ENCODE measurements at places on chromosomes 11 and 22.

DNA sequence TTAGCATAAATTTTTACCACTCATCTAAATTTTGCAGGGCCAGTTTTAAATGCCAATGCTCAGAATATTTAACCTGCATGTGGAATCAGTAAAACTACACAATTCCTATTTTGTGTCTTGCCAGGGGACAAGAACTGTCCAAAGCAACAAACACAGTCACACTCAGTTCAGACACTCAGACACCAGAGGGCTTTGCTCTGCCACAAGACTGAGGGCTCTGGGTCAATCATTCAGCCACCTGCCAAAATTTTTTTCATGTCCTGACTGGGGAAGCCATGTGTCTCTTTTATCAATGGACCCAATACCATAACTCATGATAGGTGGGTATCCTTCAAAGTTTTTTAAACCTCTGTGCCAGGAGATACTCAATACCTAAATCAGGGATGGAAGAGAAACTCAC, 304.0 kb upstream of the ANO3 start:
- DNase-seq: no peak

DNA sequence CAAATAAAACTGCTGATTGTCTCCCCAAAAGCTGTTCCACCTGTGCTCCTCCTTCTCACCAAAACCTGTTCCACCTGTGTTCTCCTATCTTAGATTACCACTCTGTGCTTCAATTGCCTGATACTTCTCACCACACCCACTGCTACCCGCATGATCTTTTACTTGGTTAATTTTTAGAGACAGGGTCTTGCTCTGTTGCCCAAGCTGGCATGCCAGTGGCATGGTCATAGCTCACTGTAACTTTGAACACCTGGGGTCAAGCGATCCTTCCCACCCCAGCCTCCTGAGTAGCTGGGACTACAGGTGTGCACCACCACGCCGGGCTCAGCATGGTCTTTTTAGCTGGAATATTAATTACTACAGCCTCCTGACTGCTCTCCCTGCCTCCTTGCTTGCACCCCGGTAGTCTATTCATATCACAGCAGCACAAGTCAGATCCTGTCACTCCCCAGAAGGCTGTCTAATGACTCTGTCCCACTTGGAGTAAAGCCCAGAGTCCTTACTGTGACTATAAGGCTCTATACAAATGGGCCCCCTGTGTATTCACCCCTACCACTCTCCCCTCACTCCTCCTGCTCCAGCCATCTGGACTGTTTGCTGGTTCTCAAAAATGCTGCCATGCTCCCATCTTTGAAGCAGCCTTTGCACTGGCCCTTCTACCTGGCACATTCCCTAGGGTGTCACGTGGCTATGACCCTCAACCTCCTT, 3.5 kb downstream of the C11orf91 start:
- no peak for DNase-seq

DNA sequence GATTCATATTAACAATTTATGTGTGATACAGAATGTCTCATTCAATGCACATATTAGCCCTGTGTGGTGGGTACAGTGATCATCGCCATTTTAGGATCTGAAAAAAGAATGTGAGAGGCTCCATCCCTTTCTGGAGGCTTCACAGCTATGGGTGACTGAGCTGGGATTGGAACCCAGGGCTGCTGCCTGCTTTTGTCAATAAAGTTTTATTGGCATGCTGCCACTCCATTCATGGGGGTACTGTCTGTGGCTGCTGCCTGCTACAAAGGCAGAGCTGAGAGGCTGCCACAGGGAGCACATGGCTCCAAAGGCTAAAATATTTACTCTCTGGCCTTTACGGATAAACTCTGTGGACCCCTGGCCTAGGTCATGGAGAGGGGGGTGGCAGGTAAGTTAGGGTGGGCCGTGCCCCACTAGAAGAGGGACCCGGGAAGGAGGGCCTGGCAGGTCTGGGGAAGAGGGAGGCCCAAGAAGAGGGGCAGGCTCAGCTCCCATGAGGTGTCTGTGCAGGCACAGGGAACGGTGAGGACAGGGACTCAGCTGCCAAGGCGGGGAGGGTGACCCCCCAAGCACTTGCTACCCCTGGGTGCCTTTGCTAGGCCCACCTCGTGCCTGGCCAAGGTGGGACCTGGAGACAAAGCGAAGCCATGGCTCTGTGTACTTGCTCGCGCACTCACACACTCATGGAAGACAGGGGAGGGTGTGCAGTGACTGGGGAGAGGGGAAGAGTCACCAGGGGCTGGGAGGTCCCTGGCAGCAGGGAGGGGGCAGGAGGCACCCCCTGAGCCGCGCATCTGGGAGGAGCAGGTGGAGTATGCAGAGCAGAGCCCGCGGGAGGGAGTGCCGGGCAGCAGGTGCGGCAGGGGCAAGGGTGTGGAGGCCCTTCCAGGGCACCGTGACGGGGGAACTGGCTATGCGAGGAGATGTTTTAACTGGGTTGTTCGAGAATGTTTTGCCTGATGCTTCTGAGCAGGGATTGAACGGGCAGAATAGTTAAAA, 335.3 kb downstream of the CTTN start:
- no peak for DNase-seq

- DNase-seq: peak; percentile 4
Observed at GRCh38 chr11:132685174-132685611, 847.1 kb downstream of the OPCML start.

GRCh38 chr11:40241524-40242051, 1217.9 kb downstream of the LRRC4C start:
- DNase-seq: no peak

Data from activated CD4-positive, alpha-beta T cell treated with anti-CD3 and anti-CD28 coated beads for 48 hours (primary cell).